ENCODE measurements at places on chromosomes 5 and 9. TPM values are rescaled to one million over a fixed set of nuclear protein-coding genes. Genes with fewer than 3 reads are reported as not detected.

PCDHGA11 gene
- 2.2 TPM for total RNA-seq

DDX31 gene
- total RNA-seq = 7.3 TPM

DNA sequence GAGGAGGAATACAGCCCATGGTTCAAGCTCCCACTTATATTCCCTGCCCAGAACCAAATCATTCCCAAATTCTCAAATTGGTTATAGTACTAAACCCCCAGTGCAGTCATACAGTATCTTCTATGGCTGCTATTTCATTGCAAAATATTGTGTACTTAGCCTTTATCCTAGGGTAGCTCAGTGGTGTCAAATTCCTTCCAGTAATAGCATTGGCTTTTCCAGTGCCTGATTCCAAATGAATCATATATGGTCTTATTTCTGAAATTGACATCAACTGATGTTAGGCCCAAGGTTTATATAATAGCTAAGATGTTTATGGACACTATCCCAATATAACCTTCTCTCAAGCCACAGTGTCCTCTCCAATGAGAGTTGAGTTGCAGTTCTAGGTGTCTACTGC, 256.7 kb downstream of the NDUFS4 start:
- no peak for DNase-seq

DNA sequence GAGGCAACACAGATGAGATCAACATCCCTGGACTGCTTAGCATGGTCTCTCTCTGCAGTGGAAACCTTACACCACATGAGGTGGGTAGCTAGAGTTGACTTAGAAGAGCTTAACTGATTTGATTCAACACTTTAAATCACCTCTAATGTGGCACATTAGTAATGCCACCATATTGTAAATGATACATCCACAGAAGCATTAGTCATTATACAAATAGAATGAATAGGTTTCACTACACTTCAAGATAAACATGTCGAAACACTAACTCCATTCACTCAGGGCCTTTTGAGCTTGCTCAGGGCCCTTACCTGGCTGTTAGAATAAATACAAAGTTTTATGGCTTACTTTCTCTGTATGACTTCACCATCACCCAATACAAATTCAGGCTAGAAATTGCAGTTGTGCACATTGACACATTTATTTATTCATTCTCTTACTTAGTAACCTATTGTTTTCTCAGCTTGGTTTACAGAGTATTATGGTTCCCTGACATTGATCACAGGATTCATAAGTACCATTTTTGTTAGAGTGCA, 9.3 kb upstream of the SMAD5 start:
- peak; percentile 50 for DNase-seq

GRCh38 chr5:142640316-142641005, 45.4 kb downstream of the FGF1 start:
- DNase-seq = no peak

All from left colon (tissue), 2 donors.